Upper lobe of right lung (tissue), 1 donor: ENCODE measurements at places on chromosomes 1 and 21. TPM values are rescaled to one million over a fixed set of nuclear protein-coding genes. Genes with fewer than 3 reads are reported as not detected.

The WNT3A gene
- 10.1 TPM for total RNA-seq

The MYBPH gene
- total RNA-seq: not detected

The TCP10L gene
- 0.78 TPM for total RNA-seq

The ENO1 gene
- 640 TPM for total RNA-seq

The SPRR1A gene
- total RNA-seq: not detected

The FMOD gene
- total RNA-seq: 45.1 TPM

The NR0B2 gene
- 2.5 TPM for total RNA-seq

The SERPINC1 gene
- total RNA-seq: not detected

The SLC9C2 gene
- total RNA-seq: 0.26 TPM

The NCSTN gene
- 91.9 TPM for total RNA-seq

The PADI2 gene
- total RNA-seq: 20.0 TPM

The LRRN2 gene
- 3.2 TPM for total RNA-seq

The ETV3L gene
- total RNA-seq: not detected

The CHD5 gene
- total RNA-seq: 0.23 TPM

The NHLH1 gene
- not detected for total RNA-seq

The F13B gene
- not detected for total RNA-seq

The ADIPOR1 gene
- total RNA-seq: 126 TPM

The MASP2 gene
- total RNA-seq: not detected

The SPTA1 gene
- not detected for total RNA-seq

The SLC25A34 gene
- 3.0 TPM for total RNA-seq

The OR14A16 gene
- total RNA-seq: not detected

The BRDT gene
- total RNA-seq: not detected

The TMOD4 gene
- not detected for total RNA-seq

The PER3 gene
- 47.1 TPM for total RNA-seq

The KLHDC7A gene
- 1.3 TPM for total RNA-seq

The WASF2 gene
- total RNA-seq: 156 TPM

The FAM72B gene
- 0.55 TPM for total RNA-seq

The GFI1 gene
- 5.4 TPM for total RNA-seq

The STK40 gene
- total RNA-seq: 78.9 TPM

The KIAA1614 gene
- 5.5 TPM for total RNA-seq

The AMY1A gene
- total RNA-seq: 1.6 TPM

The RHBDL2 gene
- 1.1 TPM for total RNA-seq

The OMA1 gene
- 31.3 TPM for total RNA-seq
